ENCODE measurements at places on chromosomes 16 and 17.

GRCh38 chr17:33802349-33803198, 452.5 kb upstream of the CCL2 start:
- DNase-seq, result no peak

- DNase-seq, result no peak
Measured at GRCh38 chr16:57303021-57303909, 18.8 kb upstream of the PLLP start.

DNA sequence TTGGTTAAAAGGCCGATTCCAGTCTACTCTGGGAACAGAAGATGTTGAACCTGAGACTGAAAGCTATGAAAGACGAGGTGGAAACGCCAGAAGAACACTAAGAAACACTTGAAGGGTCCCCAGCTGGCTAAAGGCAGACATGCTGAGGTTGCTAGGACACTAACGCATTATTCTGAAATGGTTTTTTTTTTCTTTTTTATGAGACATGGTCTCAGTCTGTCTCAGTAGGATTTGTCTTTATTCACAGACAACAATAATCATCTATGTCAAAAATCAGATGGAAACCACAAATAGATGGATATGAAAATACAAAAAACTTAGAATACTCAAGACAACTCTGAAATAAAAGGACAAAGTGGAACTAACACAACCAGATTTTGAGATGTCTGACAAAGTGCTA, 35.0 kb upstream of the RASD1 start:
- DNase-seq, result no peak

- no peak for DNase-seq
Measured at GRCh38 chr16:27293343-27293742, 20.4 kb upstream of the IL4R start.

- no peak for DNase-seq
Measured at GRCh38 chr16:22942811-22943210, 128.8 kb downstream of the HS3ST2 start.

DNA sequence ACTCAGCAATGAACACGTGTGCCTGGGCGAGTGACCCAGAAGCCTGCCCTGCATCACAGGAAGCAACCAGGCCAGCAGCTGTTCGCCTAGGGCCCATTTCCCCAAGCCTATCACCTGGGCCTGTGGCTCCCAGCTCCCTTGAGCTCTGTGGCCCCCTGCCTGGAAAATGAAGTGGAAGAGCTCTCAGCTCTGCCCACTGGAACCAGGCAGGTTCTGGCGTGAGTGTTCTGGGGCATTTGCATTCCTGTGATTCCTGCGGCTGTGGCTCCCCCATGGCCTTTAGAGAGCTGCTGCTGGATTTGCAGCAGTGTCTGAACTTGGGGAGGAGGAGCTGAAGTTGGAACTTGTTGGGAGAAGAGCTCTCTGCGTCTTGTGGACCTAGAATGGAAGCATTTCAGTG, 22.8 kb downstream of the PGS1 start:
- peak; percentile 72 for DNase-seq

DNA sequence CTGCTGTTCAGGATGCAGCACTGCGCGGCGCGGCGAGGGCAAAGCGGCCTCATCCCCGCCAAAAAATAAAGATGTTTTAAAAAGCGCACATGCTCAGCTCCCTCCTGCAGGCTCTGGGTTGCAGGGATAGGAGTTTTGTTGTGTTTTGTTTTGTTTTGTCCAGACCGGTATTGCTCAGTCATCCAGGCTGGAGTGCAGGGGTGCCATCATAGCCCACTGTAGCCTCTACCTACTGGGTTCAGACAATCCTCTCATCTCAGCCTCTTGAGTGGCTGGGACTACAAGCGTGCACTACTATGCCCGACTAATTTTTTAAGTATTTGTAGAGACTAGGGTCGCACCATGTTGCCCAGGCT, 636 bp downstream of the WWOX start:
- no peak for DNase-seq

DNA sequence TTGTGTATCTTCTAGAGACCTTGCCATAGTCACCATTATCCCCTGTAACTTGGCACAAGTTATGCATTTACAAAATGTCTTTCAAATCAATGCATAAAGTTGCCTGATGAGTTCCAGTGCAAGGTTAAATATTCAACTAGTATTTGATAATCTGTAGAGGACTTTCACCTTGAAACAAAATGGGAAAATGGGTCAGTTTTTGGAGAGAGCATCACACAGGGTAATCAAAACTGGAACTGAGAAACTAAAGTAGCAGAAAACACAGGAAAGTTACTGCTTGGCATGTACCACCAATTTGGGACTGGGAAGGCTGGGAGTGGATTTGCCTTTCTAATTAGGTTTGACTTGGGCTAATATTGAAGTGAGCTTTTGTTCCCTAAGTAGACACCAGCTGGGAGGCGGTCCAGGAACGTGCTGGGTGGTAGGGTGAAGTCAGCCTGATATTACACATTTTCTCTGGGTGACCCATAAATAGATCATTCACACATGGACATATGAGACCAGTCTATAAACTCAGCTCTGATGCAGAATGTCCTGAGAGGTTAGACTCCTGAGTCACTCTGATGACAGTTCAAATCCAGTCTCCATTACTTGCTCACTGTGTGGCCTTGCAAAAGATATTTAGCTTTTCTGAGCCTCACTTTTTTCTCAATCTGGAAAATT, 152.3 kb downstream of the PCTP start:
- DNase-seq, result no peak

DNA sequence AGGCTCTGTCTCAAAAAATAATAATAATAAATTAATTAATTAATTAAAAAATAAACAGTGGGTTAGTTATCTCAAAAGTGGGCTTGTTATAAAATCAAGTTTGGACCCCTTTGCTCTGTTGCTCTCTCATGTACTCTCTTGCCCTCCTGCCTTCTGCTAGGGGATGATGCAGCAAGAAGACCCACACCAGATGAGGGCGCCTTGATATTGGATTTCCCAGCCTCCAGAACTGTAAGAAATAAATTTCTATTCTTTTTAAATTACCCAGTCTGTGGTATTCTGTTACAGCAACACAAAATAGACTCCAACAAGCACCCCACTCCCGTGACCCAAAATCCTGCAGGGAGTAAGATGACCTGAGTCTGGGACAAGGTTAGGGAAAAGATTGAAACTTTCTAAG, 2.1 kb upstream of the ZNF652 start:
- DNase-seq, result no peak

DNA sequence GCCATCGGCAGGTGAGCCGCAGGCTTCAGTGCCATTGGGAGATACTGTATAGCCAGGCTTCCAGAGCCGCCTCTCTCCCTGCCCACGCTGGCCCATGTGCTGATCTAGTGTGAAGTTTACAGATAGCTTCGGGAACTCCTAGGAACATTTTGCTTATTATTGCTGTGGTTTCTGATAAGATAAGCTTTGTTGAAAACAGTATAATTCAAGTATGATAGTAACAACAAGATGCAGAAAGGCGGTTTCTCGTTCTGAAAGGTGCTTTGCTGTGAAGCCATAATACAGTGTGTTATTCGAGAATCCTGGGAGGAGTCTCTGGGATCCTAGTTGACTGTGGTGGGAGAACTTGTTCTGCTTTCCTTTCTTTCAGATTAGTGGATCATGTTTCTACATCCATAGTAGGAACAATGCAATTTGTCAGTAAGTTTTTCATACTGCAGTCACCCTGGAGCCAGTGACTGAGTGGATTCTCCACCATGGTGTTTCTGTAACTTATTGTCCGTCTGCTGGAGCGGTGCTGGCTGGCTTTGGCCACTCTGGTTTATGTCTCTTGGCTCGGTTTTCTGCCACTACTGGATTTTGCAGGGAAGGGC, 31.5 kb downstream of the RAB11FIP3 start:
- DNase-seq, result peak; percentile 54

GRCh38 chr16:50011707-50012106, 13.3 kb upstream of the CNEP1R1 start:
- no peak for DNase-seq

DNA sequence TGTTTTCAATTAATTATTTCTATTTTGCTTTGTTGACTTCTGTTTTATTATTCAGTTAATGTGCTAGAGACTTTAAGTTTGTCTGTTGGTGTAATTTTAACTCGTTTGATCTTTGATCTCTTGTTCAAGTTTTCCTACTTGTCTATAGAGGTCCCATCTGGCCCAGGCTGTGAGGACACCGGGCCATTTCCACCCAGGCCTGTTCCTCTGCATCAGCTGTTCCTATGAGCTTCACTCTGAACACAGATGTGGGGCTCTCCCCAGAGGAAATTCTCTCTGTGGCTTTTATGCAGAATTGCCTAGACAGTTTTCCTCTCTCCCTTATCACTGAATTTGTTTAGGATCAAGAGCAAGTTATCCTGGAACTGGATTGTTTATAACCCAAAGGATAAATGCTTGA, 44.7 kb downstream of the MYO18A start:
- DNase-seq, result no peak

DNA sequence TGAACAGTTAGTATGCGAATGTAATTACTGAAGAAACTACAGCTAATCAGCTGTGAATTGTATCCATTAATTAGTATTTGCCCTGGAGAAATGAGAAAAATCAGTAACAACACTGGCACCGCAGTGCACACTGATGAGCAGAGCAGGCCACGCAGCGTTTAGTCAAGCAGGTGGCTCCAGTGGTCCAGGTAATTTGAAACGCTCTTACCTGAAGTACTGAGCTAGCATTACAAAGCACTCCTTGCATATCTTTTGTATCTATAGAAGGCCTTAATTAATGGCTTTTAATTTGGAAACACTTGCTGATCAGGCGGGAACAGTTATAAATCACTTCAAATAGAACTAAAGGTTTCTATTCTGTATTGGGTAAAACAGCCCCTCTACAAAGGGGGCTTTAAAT, 76.4 kb downstream of the TOX3 start:
- DNase-seq, result no peak

- no peak for DNase-seq
Measured at GRCh38 chr17:20232611-20233010, 223.5 kb downstream of the SPECC1 start.

- DNase-seq, result no peak
Measured at GRCh38 chr16:50309156-50309526, 42.8 kb downstream of the ADCY7 start.

GRCh38 chr16:53341792-53342191, 92.5 kb upstream of the RBL2 start:
- no peak for DNase-seq

- DNase-seq, result no peak
Measured at GRCh38 chr17:44268709-44269534, 987 bp upstream of the SLC4A1 start.

DNA sequence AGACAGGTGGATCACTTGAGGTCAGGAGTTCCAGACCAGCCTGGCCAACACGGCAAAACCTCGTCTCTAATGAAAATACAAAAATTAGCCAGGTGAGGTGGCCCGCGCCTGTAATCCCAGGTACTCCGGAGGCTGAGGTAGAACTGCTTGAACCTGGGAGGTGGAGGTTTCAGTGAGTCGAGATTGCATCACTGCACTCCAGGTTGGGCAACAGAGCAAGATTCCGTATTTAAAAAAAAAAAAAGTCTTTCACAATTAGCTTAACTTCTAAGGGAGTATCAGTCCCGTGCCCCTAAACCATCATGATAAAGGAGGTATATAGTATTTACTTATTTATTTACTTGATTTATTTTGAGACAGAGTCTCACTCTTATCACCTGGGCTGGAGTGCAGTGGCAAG, 3.4 kb upstream of the MEFV start:
- DNase-seq, result no peak

GRCh38 chr16:48432136-48432535, 46.9 kb upstream of the SIAH1 start:
- no peak for DNase-seq

- DNase-seq, result peak; percentile 79
Measured at GRCh38 chr17:75113798-75114551, 4.2 kb downstream of the ARMC7 start.

DNA sequence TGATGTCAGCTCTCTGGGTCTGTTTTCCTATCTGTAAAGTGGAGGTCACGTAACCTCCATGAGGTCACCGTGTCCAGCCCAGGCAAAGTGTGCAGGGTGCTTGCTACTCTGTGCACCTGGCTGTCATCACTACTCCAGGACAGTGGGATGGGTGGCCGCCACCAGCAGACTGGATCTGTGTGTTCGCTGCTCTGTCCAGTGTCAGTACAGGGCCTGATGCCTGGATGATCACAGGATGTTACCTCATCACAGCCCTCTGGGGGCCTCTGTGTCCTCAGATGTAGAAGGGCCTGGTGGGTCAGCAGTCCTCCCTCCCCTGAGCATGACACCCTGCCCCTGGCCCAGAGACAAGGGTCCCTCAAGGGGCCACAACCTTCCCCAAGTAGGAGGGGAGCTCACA, 80.0 kb downstream of the KCNJ18 start:
- no peak for DNase-seq

GRCh38 chr17:45369421-45369820, 52.6 kb upstream of the MAP3K14 start:
- DNase-seq, result no peak

- no peak for DNase-seq
Measured at GRCh38 chr16:78106686-78107085, 7.2 kb downstream of the WWOX start.

DNA sequence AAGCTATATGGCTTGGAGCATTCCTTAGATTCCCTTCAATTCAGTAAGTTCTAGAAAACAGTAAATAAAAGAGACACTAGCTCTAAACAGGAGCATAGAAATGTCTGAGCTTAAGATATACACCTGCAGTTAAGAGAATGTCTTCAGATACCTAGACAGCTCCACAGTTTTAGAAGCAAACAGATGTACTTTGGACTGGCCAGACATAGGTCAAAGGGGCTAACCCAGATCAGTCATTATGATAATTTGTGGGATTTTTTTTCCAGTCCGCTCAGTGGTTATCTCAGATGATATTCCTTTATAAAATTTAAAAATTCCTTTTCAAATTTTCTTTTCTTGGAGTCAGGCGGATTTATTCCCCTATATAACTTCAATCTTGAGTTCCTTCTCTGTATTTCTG, 65.8 kb upstream of the RASL10B start:
- no peak for DNase-seq

- DNase-seq, result peak; percentile 22
Measured at GRCh38 chr17:64178011-64178825, 48.3 kb upstream of the ERN1 start.

DNA sequence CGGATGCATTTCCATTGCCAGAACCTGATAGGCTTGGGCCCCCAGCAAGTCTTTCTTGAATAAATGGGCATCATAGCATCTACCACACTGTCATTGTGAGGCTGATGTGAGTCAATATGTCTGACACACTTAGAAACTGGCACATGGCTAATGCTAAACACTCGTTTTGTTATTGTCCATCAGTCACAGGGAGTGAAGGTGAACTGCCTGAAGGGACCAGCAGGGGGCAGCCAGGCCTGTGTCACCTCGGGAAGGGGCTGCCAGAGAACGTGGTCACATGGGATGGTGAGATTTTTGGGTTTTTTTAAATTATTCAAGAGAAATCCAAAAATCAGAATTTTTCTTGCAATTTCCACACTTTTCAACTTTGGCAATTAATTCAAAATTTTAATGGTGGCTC, 831 bp upstream of the RCVRN start:
- DNase-seq, result no peak

DNA sequence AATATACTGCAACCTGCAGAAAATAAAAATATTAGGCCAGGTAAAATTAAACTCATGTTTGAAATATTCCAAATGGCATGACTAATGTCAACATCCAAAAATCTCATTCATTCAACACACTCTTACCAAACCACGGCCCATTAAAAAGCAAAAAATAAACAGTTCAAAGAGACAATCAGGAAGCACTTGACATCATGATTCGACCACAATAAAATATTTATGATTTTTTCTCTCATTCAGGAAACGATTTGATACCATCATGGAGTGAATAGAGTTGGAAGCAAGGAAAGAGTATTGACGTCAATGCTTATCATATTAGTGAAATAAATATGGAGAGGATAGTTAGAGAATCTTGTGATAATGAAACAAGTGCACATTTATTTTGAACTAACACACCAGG, 354.1 kb downstream of the KCNJ2 start:
- no peak for DNase-seq
